T-helper 1 cell (primary cell): ENCODE measurements at places on chromosomes 12 and 14.

DNA sequence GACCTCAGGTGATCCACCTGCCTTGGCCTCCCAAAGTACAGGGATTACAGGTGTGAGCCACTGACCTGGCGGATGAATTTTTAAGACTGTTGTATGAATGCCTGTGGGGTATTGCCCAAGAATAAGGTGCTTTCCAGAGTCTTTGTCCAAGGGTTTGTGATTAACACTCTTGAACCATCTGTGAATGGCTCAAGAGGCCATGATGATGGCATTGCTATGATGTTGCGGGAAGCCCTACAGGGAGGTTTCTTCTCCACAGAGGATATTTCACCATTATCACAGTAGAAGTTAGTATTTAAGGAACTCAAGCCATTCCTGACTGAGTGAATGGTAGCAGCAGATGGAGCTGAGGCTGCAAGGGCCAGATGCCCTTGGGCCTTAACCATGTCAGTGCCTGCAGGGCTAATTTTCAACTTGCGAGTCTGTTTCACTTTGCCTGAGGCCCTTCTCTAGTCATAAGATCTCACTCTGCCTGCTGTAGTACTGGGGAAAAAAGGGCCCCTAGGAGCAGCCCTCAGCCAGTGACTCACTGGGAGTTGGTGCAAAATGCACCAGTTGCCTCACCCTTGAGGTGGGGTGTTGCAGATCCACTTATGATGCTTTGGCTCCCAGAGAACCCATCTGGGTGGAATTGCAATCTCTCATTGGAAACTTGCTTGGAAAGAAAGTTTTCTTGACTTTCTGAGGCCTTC is 108.6 kb upstream of the FLRT2 start:
- DNase-seq: no peak

- DNase-seq: no peak
These were observed 98.2 kb downstream of the SSPN start for GRCh38 chr12:26293612-26294011.

DNA sequence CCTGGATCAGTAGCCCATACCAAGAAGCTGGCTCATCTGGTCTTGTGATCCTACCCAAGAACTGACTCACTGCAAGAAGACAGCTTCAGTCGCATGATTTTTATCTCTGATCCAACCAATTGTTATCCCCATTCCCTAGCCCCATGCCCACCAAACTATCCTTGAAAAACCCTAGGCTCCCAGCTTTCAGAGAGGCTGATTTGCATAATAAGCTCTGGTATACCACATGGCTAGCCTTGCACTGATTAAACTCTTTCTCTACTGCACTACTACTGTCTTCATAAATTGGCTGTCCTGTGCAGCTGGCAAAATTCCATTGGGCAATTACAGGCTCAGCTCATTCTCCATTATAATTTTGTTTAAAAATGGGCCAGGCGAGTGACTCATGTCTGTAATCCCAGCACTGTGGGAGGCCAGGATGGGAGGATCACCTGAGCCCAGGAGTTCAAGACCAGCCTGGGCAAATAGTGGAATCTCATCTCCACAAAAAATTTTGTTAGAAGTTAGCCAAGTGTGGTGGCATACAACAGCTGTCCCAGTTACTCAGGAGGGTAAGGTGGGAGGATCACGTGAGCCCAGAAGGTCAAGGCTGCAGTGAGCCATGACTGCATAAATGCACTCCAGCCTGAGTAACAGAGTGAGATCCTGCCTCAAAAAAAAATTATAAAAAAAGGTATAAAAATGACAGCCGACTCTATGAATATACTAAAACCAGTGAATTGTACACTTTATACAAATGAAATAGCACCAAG is 76.7 kb upstream of the EIF5 start:
- DNase-seq: no peak

- DNase-seq: no peak
These were observed 91.2 kb downstream of the CEP128 start for GRCh38 chr14:80850197-80850814.
